Left colon (tissue), 2 donors: ENCODE measurements at places on chromosomes 6 and 20. TPM values are rescaled to one million over a fixed set of nuclear protein-coding genes. Genes with fewer than 3 reads are reported as not detected.

GRCh38 chr6:138334000-138334399, 43.7 kb upstream of the SMIM28 start:
- DNase-seq = no peak

DNA sequence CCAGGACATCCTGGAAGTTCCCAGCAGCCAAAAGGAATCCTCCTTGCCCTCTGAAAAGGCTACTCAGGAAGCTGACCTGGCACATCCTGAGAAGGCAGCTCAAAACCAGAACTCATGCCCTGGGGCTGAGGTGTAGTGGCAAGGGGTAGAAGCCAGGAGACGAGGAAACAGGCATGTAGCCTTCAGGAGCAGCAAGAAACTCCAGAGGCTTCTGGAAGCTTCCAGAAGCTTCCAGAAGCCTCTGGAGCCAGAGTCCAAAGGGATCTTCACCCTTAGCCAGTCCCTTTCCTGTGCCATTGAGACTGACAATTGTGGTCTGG, 43.9 kb downstream of the BMP7 start:
- no peak for DNase-seq

DNA sequence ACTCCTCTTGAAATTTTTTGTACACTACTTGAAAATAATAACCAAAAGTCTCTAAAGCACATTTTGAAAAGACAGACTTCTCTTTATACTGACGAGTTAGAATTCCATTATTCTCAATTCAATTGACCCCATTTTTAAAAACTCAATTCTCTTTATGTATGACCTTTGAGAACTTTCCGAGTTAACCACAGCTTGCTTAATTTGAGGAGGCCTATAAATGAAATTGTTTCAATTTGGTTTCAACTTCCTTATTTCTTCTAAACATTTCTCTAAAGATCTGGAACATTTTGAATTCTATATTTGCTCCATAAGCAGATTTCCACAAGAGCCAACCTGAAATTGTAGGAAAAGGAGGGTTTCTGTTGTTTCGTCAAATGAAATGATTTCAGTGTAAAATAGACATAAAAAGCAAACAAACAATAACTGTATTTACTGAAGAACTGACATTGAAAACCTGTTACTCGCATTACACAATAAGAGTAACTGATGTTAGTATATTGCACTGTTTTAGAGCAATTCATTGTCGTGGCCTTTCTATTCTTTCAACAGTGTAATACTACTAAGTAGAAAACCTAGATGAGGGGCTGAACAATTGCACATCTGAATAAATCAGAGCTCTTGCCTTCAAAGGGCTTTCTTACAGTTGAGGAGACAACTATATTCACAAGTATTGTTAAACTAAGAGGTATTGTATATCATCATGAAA, 223.6 kb downstream of the HIVEP2 start:
- no peak for DNase-seq

- DNase-seq = no peak
Measured at GRCh38 chr20:62461157-62461556, 14.6 kb downstream of the GATA5 start.

- no peak for DNase-seq
Measured at GRCh38 chr6:169189686-169190085, 64.0 kb downstream of the THBS2 start.

DNA sequence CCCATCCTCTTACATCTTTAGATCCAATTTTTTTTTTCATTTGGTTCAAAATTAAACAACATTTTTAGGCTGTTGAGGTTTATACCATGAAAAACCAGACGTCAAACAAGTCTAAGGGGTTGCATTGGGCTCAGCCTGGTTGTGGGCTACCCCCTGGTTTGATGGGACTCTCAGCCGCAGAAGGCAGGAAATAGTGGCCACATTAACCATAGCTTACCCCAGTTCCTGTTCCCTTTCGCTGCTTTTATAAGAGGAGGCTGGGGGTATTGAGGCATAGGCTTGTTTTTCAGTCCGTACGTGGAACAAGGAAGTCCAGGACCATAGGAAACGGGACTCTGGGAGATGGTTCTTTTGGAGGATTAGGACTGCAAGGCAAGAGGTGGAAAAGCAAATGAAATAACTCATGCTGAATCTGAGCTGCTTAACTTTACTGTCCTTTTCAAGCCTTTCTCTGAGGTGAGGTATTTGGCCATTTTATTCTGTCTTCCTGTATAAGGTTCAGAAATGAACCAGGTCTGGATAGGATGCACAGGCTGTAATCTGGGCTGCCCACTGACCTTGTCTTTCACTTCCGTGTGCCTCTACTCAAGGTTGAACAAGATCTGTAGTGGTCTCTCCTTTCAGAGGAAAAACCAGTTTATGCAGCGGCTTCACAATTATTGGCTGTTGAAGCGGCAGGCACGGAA, 7.7 kb downstream of the BRPF3 start:
- DNase-seq = no peak

DNA sequence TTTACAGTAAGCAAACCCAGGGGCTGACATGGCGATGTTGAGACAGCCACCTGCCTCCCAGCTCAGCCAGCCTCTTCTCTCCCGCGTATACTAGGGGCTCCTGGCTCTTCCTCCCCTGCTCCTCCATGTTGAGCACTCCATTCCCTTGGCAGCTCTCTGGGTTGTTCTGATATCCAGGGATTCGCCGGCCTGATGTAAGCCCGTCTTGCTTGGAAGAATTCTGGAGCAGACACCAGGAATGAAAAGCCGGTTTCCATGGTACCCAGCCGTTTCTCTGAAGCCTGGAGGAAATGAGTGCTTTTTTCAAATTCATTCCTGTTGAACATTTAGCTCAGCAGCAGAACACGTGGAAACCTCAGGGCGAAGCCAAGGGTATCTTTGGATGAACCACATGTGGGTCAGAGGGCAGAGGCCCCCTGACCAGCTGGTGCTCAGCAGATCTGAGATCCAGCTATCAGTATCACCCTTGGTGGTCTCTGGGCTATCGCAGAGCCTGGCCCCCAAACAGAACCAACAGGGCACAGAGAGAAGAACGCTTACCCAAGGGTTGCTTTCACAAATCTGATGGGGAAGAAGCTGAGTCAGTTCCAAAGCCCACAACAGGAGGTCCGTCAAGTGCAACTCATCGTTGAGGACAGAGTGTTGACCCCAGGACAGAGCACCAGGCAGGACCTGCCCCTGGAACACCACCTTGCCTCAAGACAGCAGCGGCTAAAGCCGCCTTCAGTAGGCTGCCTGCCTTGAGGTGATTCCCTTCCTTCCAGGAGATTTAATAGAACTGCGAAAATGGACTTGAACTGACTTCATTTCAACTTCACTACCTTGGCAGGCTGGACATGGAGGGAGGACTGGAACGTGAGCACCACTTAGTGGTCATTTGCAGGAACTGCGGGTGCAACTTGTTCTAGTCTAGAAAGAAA, 96.1 kb upstream of the RIN2 start:
- DNase-seq = peak; percentile 42

GRCh38 chr6:162200945-162201690, 526.4 kb downstream of the PRKN start:
- DNase-seq = no peak

DNA sequence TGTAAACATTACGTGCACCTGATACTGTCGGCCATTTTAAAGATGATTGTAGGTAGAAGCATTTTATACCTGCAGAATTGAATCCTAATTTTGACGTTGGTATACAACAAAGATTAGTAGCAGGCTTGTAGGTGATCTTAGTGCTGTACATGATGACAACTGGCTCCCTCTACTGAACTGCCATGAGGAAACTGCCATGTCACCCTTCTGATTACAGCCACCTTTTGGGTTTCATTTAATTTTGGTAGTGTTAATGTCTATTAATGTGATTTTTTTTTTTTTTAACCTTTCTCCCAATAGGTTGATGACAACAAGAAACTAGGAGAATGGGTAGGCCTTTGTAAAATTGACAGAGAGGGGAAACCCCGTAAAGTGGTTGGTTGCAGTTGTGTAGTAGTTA, 2.3 kb downstream of the RPS12 start:
- DNase-seq = no peak

The PPP1R14C gene
- 28.9 TPM for total RNA-seq

The HLA-DQB2 gene
- 0.95 TPM for total RNA-seq
